ENCODE measurements at places on chromosomes 2 and 18. TPM values are rescaled to one million over a fixed set of nuclear protein-coding genes. Genes with fewer than 3 reads are reported as not detected.

The ICOS gene
- not detected for total RNA-seq

The NAGK gene
- total RNA-seq = 49.1 TPM

The IL1F10 gene
- total RNA-seq = not detected

The SCG2 gene
- 179 TPM for total RNA-seq

The PRSS56 gene
- 1.6 TPM for total RNA-seq

Measured in diencephalon (tissue), 1 donor.